SK-N-SH treated with all-trans-retinoic acid at 6 μM for 48 hours (cell line): ENCODE measurements at places on chromosomes 6 and 20.
A peak's percentile ranks its signal among the peaks of the same experiment; 100 is the strongest.

GRCh38 chr20:7765221-7765620, 175.0 kb downstream of the HAO1 start:
- no peak for ATAC-seq

GRCh38 chr20:17832236-17832915, 132.6 kb downstream of the BANF2 start:
- ATAC-seq, result no peak

DNA sequence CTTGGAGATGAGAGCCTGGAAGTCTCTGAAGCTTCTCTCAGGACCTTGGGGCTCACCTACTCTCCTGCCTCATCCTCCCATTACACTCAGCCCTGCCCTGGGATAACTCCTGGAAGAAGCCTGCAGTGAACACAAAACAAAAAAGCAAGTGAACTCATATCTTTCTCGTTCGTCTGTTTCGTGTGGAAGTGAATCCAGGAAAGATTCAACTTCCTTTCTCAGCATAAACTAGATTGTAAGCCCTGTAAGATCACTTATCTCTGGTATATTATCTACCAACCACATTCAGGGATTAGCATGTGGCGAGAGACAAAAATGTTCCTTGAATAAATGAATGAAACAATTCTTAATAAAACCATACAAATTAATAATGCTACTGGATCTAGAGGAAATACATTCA, 36.5 kb upstream of the FAM83C start:
- ATAC-seq, result no peak

DNA sequence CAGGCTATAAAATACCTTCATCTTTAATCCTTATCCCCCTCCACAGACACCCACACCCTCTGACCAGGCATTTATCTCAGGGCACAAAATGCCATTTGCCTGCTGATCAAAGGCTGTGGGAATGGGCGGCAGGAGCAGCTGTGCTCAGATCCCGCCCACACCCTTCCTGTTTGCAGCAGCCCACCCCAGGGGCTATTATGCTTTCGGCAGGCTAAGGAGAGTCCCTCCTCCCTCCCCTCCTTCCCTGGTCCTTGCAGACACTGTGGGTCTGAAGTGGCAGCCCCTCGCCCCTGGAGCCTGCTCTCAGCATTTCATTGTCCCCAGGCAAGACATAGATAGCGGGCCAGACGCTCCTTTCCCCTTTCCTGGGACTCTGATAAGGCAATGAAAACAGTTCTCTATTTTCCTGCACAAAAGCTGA, 220.8 kb upstream of the HEY2 start:
- ATAC-seq, result no peak

- no peak; the same call in 2 of the 3 replicates for ATAC-seq
Measured at GRCh38 chr20:63246490-63247288, 7.6 kb downstream of the NKAIN4 start.

GRCh38 chr6:165184192-165184979, 125.0 kb downstream of the C6orf118 start:
- ATAC-seq, result no peak

DNA sequence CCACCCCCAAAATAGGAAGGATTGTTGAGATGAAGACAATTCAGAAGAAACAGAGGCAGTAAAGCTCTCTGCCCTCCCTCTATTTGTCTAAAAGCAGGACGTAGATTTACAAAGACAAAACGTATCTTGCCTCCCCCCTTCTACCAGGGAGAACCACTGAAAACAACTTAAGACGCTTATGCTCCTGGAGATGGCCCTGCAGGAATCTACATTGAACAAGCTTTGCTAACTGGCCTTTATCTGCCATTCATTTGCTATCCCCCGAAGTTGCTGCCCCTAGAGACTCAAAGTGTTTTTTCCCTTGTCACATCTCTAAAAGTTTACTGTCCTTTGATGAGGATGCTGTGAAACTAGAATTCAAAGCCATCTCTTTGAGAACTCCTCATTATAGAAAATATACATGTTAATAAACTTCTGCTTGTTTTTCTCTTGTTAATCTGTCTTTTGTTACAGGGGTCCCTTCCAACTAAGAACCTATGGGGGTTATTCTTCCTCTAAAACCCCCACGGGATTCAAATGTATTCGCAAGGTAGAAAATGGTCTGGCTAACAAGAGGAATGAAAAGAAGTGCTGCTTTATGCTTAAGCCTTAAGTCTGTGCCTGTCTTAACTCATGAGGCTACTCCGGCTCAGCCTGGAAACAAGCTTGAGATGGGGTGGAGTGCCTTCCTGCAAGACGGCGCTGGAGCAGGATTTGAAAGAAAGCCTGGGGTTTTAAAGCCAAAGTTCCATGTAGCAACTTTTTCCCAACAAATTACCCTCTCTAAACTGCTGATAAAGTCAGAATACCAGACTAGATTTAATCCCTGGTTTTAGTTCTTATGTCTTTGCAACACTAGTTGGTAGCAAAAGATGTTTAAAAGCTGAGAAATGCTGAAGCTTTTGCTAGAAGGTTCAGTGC, 88.0 kb downstream of the CLIC5 start:
- ATAC-seq, result no peak

DNA sequence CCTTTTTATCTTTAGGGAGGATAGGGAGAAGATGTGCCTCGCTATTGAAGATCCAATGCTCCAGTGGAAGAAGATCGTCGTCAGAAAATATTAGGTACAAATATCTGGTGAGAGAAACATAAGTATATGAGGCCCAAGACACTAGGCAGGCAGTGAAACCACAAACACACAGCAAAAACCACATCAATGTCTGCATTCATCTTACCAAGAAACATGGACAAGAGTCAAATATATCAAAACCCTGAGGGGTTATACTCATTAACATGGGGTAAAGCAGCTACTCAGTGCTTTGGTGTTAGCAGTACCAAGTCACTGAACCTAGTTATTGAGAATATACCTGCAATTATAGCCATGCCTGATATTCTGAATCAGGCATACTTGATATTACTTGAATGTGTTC, 101.4 kb upstream of the FAM184A start:
- ATAC-seq, result no peak

GRCh38 chr6:129235167-129236000, 352.4 kb downstream of the LAMA2 start:
- no peak for ATAC-seq

DNA sequence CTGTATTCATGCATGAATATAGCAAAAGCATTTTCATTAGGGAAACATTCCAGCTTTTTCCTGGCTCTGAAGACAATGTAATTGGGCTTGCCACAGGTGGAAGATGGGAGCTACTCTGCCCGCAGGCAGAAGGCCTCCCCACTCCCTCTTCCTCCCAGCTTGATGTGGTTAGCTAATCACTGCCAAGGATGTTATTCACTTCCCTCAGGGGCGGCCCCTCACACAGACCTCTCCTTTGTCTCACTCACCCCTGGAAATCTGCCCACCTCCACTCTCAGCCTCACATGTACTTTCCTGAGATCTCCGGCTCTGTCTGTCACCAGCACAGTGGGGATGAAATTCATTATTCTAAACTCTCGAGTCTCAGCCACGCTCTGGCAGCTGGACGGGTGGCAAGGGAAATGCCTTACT, 100.7 kb downstream of the ANKRD60 start:
- ATAC-seq, result peak; percentile 76

DNA sequence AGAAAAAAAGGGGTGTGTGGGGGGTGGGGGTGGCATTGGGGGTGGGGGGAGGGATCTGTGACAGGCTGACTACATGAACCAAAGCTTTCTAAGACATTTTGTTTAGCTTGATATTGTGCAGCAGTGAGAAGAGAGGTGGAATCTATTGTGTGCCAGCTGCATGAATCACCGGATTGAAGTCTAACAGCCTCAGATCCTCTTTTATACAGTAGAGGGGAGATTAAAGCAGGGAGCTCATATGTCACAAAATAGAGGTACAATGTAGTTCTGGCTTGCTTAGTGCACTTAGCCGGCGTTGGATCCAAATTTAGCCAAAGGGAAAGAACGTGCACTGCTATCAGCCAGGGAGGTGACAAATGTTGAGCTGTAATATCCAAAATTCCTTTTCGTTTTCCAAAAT, 404.2 kb upstream of the CITED2 start:
- peak; percentile 98 for ATAC-seq

DNA sequence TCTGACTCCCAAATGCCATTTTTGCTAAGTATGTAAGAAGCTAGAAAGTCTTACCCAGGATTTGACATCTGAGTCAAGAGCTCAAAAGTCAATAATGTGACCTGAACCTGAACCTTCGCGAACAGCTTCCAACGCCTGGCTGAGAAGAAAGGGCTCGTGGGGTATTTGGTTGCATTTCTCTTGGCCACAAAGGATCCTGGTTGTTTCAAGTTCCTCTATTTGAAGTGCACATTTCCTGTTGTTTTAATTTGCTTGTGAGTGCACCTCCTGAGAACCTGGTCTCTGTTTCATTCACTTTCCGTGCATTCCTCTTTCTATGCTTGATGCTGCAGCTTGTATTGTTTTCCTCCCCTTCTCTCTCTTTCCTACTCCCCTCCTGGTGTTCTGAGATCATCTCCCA, 212.5 kb downstream of the FOXA2 start:
- no peak for ATAC-seq

DNA sequence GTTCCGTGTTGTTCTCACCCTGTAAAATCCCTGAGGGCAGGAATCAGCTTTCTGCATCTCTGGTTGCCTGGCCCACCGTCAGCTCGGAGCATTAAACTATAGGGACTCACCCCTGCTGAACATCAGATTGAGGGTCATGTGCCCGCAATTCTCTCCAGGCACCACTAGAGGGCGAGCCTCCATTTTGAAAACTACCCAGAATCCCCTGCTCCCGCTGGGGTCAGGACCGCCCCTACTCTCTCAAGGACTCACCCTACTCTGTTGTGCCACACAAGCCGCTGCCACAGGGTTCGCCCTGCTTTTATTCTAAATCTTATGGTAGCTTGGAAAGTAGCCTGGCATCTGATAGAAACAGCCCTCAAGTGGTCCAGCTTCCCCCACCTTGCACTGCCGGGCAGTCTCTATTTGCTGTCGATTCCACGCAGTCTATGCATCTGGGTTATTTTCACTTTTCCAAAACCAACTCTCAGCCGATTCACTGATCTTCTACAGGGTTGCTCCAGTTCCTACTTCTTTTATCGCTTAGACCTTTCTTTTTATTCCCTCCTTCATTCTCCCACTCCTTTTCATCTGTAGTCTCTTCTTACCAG, 244.1 kb upstream of the QKI start:
- ATAC-seq, result no peak

DNA sequence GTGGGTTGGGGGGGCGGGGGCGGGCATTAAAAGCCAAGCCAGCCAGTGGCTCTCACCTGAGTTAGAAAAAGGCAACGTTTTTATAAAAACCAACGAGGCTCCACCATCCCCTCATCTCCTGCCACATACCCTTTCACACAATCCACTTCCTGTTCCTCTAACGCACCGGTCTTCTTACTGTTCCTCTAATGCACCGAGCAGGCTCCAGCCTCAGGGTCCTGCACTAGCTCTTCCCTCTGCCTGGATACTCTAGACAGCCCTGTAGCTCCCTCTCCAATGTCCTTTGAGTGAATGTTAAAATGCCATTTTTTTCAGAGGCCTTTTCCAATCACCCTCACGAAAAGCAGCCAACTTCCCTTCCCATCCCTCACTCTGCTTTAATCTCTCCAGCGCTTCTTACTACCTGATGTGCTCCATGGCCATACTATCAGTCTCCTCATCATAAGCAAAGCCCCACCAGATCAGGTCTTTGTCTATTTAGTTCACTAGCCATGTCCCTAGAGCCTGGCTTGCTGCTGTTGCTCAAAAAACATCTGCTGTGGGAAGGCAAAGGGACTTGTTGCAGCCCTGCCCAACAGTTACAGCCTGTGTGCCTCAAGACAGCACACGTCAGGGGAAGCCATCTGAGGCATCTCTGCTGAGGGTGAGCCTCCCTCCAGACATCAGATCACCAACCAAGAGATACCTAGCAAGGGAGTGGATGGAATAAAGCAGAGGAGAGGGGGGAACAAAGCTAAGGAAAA, 3.9 kb downstream of the FKBP1A start:
- ATAC-seq, result no peak

GRCh38 chr20:64119301-64119680, 11.9 kb upstream of the NPBWR2 start:
- ATAC-seq, result no peak

- ATAC-seq, result no peak
Measured at GRCh38 chr20:62587757-62588402, 54.4 kb upstream of the SLCO4A1 start.

DNA sequence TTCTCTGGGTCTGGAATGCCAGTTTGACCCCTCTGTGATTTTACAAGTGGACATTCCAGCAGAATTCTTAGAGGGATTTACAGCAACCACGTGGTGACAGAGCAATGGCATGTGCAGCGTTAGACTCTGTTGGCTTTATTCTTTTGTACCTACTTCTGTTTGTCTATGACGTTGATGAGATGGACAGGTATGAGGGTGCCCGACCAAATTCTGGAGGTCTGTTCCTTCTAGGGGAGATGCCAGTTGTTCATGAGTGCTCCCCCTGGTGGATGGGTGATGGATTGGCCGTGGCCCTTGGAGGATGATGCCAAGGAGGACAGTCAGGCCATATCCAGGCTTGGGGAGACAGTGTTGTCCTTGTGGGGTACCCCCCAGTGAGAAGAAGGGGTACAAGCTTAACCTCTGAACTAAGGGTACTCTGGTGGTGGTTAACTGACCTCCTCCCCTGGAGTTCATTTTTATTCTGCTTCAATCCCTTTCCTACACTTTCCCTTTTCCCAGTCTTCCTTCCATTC, 198.6 kb downstream of the DTNBP1 start:
- no peak; the same call in 2 of the 3 replicates for ATAC-seq

- ATAC-seq, result peak; percentile 60
Measured at GRCh38 chr6:106098383-106099234, 12.5 kb downstream of the PRDM1 start.

DNA sequence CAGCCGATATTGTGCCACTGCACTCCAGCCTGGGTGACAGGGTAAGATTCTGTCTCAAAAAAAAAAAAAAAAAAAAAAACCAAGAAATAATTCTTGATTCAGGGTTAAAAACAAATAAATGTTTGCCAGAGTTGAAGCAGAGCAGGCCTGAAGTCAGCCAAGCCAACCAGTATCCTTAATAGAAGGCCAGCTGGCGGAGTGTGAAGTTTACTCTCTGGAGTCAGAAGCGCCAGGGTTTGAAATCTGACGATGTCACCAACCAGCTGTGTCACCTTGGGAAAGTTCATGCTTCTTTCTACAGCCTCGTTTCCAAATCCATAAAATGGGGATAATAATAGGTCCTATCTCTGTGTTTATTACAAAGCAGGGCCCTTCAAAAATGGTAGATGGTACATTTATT, 73.0 kb upstream of the ENPP5 start:
- no peak for ATAC-seq

DNA sequence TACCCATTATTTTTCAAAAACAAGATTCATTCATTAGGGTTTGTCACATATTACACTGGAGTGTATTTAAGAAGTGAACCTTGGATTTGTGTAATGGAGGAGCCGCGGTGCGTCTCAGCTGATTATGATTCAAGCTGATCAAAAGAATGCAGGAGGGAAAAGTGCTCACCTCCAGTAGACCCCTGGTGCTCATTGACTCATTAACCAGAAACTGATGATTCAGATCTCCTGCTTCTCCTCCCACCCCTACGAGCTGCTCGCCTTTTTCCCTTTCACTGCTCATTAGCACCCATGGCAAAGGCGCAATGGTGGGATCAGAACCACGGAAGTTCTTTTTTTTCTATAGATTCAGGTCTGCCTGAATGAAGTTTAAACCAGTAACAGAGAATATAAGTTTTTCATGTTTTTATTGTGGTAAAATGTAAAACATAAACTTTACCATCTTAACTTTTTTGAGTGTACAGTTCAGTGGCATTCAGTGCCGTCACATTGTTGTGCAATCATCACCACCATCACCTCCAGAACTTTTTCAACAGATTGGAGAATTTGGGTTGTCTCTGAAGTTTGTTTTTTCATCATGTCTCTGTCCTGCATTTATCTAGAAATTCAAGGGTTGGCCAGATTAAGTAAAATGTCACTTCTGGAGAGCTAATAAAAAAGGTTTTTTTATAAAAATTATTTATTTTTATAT, 101.6 kb downstream of the LINC00237 start:
- no peak for ATAC-seq
